KG1 (cell line): ENCODE measurements at places on chromosomes 1 and 21.

- DNase-seq = no peak
These were observed 53.9 kb upstream of the COG2 start for GRCh38 chr1:230588323-230588746.

DNA sequence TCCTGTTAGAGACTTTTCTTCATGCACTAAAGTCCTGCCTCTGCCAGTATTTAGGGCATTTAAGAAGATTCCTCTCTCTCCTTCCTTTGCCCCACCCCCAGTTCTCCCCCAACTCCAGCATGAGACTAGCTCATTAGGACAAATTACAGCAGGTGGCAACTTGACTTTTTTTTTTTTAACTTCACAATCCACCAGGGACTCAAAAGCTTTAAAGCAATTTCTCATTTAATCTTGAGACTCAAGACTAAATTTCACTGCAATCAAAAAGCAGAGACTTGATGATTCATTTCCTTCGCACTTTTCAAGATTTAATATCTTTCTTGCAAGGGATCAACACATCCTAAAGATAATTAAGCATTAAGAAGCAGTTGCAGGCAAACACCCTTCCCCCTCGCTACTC lies 74.9 kb downstream of the WLS start:
- DNase-seq = no peak

GRCh38 chr1:165580931-165581871 lies 37.4 kb downstream of the LRRC52 start:
- DNase-seq = no peak

DNA sequence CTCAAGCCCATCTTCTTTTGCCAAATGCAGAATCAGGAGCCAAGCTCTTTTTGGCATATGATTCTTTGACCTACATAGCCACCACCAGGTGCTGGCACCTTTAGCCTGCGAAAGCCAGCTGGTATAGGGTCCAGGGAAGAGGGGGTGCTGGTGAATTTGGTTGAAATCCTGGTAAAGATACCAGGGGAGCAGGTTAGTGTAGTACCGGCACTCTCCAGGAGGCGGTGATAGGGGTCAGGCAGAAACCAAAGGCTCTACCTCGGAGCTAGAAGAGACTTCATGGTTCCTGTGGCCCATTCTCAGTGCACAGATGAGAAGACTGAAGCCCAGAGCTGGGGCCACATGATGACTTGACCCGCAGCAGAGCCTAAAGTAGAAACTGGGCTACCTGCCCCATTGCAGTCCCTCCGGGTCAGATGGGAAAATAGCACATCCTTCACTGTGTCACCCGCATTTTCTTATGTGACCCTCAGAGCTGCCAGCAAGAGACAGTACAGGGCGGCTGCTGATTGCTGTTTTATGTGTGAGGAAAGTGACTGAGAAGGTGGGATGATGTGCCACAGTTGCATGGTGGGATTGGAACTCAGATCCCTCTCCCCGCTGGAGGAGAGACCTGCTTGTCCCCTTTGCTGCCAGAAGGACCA lies 36.0 kb upstream of the IL19 start:
- peak; percentile 14 for DNase-seq

- DNase-seq = no peak
These were observed 199.2 kb downstream of the HLX start for GRCh38 chr1:221078260-221078965.
